EH (cell line): ENCODE measurements at places on chromosomes 6 and 20.

GRCh38 chr6:148885136-148885865 is 138.5 kb downstream of the UST start:
- DNase-seq = peak; percentile 87

DNA sequence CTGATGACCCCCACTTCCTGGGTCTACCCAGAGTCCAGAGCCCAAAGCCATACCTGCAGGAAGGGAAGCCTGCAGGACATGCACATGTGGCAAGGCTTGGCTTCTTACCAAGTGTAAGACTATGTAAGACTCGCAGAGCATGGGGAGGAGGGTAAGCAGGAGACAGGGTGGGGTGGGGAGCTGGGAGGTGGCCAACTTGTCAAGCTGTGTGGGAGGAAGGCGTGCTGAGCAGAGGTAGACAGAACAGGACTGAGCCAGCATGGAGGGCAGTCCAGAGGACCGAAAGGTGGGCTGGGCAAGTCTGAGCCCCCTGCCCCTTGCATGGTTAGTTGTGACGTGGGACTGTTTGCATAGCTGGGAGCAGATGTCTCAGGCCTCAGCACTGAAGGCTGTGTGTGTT is 53.4 kb upstream of the RNF24 start:
- no peak for DNase-seq

DNA sequence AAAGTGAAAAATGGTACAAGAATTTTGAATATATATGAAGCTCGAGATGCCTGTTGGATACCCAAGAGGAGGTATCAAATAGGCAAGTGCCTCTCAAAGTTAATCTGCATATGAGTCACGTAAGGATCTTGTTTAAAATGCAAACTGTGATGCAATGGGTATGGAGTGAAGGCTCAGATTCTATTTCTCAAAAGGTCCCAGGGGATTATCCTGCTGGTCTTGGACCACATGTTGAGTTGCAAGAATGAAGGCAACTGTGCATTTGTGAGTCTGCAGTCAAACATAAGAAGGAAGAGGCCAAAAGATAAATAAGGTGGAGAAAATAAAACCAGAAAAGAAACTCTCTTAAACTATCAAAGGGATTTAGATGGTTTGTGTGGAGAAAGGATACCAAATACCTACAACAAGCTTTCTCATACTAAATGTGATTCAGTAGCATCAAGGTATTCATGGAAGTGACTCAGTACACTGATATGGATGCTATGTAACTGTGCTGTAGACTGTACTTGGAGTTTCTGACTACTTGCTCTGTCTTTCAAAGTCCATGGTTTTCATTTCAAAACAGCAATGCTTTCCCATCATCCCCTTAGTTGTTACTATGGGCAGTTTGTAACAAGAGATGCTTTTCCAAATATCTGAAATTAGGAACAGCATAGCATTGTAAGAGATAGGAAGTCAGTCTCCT is 106.3 kb downstream of the GFRAL start:
- peak; percentile 16 for DNase-seq

DNA sequence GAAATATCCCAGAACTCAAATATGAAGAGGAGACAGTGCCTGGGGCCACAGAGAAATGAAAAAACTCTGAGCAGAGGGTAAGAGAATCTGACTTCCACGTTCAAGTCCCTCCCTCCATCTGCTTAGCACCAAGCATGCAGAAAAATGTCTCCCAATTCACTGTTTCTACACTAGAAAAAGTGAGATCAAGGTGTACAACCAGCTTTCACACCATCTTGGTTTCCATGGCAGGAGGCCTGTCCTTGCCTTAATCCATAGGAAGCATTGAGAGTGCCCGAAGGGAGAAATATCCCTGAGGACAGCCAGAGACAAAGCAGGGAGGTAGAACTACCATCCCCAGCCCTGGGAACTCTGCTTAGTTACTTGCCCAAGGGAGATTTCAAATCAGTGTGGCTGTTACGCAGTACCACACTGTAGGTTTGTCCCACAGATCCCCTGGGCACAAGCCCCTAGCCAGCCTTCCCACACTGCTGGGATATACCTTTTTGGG is 82.9 kb downstream of the SCML4 start:
- DNase-seq = no peak

GRCh38 chr6:4323322-4323721 is 187.9 kb upstream of the ECI2 start:
- peak; percentile 31 for DNase-seq

DNA sequence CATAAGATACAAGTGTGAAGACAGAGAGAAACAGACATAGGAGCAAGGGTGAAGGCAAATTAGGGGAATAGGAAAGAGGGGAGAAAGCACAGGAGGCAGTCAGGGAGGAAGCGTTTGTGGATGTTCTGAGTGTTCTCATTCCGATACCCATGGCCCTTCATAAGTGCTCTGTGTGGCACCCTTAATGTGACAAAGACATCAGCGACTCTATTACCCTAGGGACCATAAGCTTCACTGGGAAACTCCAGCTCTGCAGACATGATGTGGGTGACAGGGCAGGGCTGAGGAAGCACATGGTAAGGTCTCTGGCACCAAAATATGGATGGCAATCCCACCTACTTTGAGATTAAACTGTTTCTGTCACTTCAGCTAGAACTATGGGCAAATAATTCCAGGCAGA is 33.0 kb downstream of the F13A1 start:
- no peak for DNase-seq

- peak; percentile 83 for DNase-seq
Measured at GRCh38 chr6:89940225-89941027, 46.2 kb downstream of the GJA10 start.

DNA sequence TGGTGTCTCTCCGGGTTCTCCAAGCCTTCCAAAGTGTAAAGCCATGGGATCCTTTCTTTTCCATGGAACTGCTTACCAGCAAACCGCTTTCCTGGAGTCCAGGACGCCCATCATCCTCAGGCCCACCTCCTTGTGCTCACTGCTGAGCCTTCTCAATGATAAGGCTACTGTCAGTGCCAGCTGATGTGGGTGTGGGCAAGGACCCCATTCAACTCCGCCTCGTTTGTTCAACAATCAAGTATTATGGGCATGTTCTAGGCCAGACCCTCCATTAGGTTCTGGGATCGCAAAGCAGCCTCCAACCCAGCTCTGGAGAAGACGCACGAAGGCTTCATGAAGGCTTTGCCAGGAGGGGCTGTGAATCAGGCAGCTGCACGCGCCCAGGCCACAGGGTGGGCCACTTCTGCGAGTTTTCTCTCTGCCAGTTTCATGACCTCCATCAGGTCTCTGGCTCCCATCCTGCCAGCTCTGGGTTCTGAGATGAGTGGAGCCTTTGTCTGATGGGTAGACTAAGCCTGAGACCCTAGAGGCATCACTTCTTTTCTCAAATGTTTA is 177.1 kb downstream of the MRPL14 start:
- no peak for DNase-seq

GRCh38 chr20:7772371-7772770 is 167.9 kb downstream of the HAO1 start:
- peak; percentile 13 for DNase-seq

DNA sequence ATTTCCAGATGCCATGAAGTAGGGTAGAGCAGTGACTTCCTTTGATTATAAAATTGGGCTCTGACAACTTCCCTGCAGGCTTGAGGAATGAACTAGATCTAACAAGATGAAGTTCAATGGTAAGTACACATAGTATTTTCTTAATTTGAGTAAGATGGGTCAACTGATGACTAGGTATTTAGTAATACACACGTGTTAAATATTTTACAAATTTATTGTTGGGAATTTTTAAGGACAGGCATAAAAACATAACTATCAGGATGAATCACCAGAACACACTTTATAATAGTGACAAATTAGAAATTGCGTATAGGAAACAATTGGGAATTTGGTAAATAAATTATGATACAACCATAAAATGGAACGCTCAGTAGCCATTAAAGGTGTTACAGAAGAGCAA is 762.4 kb upstream of the SLC35B3 start:
- DNase-seq = no peak

GRCh38 chr6:53139841-53140413 is 8.7 kb downstream of the GCM1 start:
- DNase-seq = no peak

- no peak for DNase-seq
Measured at GRCh38 chr20:25864326-25864962, 167.8 kb upstream of the ZNF337 start.

GRCh38 chr20:48957533-48957932 is 36.0 kb downstream of the ARFGEF2 start:
- DNase-seq = peak; percentile 9

- no peak for DNase-seq
Measured at GRCh38 chr6:165308926-165309731, at the start of gene C6orf118. TSS of gene C6orf118 (minus strand) at chr6:165309605. CDS start at chr6:165309586, 19 bp downstream.

DNA sequence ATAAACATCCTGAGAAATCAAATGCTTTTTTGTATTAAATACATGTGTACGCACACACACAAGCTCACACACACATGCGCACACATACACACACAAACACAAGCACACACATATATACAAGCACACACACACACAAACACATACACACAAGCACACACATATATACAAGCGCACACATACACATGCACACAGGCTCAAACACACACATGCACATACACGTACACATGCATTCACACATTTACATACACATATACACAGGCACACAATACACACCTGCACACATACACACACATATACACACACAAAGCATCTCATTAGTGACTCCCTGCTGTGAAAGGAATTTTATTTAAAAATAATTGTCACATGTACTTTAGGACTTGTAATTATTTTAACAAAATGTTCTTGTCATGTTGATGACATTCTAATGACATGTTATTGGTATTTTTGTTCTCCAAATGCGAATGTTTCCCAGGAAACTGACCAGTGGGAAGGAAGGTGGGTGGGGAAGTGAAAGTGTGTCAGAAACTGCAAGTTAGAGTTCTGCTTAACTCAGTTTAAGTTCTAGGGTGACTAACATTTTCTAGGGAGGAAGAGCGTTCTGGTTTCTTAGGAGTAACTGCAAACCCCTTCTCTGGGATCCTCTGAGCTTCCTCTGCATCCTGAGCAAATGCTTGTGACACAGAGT is 113.9 kb upstream of the ZNF217 start:
- DNase-seq = peak; percentile 65

- no peak for DNase-seq
Measured at GRCh38 chr20:9279918-9280401, 211.1 kb downstream of the PLCB4 start.

DNA sequence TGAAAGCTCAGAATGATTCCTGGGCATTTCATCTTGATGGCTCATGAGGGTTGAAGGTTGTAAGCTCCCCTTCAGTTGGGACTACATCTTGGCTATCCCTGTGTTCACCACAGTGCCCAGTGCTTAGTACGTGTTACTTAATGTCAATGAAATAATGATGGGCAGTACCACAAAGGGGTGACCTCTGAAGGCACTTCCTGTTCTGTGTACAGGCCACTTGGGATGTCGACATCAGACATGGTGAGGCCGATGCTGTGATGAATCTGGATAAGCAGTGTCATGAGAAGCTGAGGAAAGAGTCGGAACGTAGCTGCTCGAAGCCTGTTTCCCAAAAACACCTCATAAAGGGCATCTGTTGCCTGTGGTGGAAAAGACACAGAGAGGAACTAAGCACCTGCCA is 27.6 kb upstream of the RBL1 start:
- no peak for DNase-seq

- DNase-seq = peak; percentile 50
Measured at GRCh38 chr6:40845553-40845952, 193.5 kb downstream of the UNC5CL start.

GRCh38 chr20:62367136-62367632 is at the start of gene LAMA5:
TSS of gene LAMA5 (minus strand) at chr20:62367312. CDS start at chr20:62367245, 67 bp downstream.
- peak; percentile 52 for DNase-seq

DNA sequence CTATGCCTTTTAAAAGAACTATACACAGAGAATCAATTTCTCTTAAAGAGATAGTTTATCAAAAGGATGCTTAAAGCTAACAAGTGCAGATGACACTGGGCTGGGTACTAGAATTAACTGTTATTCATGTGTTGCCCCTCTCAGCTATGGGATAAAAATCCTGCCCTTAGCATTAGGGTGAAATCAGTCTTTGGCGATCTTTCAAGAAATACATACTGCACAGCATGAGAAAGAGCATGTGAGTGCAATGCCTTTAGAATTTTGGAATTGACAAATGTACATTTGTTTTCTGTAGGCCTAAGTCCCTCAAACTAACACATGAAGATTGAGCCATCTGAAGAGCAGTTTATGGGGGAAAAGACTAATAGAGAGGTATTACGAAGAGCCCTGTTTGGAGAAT is 115.4 kb downstream of the ZFP64 start:
- DNase-seq = peak; percentile 39

GRCh38 chr6:132830334-132830751 is 16.0 kb downstream of the RPS12 start:
- peak; percentile 29 for DNase-seq

DNA sequence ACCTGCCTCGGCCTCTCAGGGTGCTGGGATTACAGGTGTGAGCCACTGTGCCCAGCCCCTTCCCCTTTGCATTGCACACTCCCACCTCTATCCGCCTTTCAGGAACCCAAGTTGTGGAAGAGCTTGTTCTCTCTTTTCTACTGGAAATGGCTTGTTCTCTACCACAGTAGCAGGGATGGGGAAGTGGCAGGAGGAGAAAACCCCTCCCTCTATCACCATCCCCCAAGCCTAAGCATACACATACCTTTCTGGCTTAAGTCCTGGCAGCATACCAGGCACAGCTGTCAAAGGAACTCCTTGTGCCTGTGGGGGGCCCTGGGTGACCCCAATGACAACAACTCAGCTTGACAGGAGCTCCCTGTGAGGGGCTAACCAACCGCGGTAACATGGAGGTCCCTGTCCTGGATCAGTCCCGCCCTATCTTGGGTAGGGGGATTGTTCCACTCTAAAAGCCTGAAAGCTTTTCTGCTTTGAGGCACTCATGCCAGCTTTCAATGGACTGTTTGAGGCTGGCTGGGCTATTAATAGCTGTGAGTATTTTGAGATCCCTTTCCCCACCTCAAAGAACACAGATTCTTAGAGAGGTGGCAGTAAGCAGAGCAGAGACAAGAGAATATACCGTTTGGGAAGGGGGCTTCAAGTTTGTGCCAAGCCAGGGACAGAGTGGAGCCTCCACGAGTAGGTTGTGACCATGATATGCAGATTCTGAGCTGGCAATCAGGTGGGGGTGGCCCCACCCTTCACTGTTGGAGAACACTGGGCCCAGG is 2.3 kb downstream of the KLHDC3 start:
- DNase-seq = no peak

DNA sequence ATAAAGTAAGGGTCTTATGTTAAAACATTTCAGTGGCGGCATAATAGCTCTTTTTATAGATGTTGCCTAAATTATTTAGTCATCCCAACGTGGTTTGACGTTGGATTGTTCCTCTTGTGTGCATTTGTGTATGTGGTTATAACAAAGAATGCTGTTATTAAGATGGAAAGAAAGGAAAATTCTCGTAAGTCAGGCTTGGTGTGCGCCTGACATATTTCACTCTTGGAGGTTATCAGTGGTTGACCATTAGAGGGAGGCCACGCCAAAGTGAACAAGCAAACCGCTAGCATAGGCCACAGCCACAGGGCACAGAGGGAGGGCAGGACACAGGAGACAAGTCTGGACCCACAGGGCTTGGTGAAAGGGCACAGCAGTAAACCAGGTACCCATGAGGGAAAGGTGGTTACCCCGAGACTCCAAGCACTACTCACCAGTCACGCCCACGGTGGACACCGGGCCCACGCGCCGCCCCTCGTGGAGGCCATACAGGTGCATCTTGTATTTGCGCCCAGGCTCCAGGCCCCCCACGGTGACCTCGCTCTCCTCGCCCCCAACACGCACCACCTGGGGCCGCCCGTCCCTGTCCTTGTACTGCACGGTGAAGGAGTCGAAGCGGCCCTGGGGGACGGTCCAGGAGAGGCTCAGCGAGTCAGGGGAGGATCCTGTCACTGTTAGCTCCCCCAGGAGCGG is 22.9 kb downstream of the CYP21A2 start:
- DNase-seq = peak; percentile 47

GRCh38 chr6:165925474-165926156 is 242.0 kb downstream of the TBXT start:
- no peak for DNase-seq

- no peak for DNase-seq
Measured at GRCh38 chr20:58065508-58066361, 162.7 kb downstream of the ANKRD60 start.
